ENCODE measurements at places on chromosomes 11 and 22.
A peak's percentile ranks its signal among the peaks of the same experiment; 100 is the strongest.

- no peak for ATAC-seq
Measured at GRCh38 chr11:114242032-114242431, 54.2 kb upstream of the NNMT start.

- ATAC-seq: no peak
Measured at GRCh38 chr11:134655189-134655989, 243.3 kb upstream of the B3GAT1 start.

DNA sequence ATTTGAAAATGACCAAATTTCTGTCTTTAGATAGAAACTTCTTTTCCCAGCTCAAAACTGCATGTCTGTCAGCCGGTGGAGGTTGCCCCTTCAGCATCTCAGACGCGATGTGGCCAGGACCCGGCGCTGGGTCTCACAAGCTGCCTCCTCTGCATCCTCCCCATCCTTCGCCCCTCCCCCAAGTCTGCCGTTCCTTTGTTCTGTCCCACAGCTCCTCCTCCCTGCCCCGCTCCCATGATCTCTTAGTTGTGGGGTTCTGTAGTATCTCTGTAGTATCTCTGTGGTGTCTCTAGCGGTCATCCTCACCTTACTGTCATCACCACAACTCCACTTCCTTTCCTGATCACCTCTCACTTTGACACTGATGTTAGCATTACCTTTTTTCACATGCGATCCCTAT is 49.9 kb downstream of the TRAF6 start:
- no peak for ATAC-seq

- ATAC-seq: no peak
Measured at GRCh38 chr11:68164437-68164836, 43.2 kb upstream of the CHKA start.

GRCh38 chr22:36439481-36440271 is 41.8 kb downstream of the TXN2 start:
- peak; percentile 15 for ATAC-seq

DNA sequence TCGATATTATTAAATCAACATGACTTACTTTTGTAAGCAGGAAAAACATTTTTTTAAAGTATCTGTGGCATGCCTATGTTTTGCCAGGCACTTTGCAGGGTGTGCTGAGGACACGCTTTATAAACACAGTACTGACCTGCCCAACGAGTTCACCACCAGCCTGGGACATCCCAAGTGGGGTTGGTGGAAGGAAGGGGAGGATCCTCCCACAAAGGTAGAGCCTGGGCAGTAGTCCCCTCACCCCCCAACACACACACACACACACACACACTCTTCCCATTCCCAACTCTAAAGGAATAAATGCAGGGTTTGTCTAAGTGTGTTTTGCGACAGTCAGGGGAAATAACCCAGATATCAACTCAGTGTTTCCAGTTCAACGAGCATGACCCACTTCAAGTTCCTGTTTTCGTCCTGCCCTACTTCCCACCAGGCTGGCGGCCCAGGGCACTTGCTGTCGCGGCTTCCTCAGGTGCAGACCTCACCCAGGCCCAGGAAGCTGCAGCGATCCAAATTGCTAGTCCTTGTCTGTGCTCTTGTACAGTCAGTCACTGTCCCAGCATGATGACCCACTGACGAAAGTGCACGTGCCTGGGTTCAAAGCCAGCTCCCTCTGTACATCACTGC is 3.1 kb downstream of the CERK start:
- peak; percentile 8 for ATAC-seq

GRCh38 chr11:87266751-87267150 is 229.0 kb downstream of the TMEM135 start:
- ATAC-seq: no peak

GRCh38 chr11:65788821-65789220 is 2.0 kb downstream of the OVOL1 start:
- no peak for ATAC-seq

- no peak for ATAC-seq
Measured at GRCh38 chr11:93236741-93237675, 39.2 kb upstream of the SLC36A4 start.

Data from activated CD4-positive, CD25-positive, alpha-beta regulatory T cell treated with anti-CD3 and anti-CD28 coated beads, Interleukin-2, amount 50 U/mL, for 24 hours (primary cell).